Osteocyte (in vitro differentiated cells): ENCODE measurements at places on chromosomes 11 and 22. TPM values are rescaled to one million over a fixed set of nuclear protein-coding genes. Genes with fewer than 3 reads are reported as not detected.

- H3K4me3 ChIP-seq, result no peak overlapping the region
- no peaks in the 10 kb centered on the region for H3K36me3 ChIP-seq
- H3K27me3 ChIP-seq, result peaks cover 2% of the 10 kb centered on the region
- H3K4me1 ChIP-seq, result peaks cover 25% of the 10 kb centered on the region
- no peak overlapping the region for H3K27ac ChIP-seq
Observed at GRCh38 chr11:128389461-128389976, 197.8 kb downstream of the ETS1 start.

Gene POTEH
- total RNA-seq, result not detected in 2 replicates

- H3K4me1 ChIP-seq, result no peaks in the 10 kb centered on the region
- DNase-seq, result no peak
- no peaks in the 10 kb centered on the region for H3K27me3 ChIP-seq
- peaks cover 3% of the 10 kb centered on the region for H3K36me3 ChIP-seq
Observed at GRCh38 chr11:73997120-73997770, 11.6 kb downstream of the UCP3 start.

GRCh38 chr11:44572884-44573283 is 7.4 kb downstream of the CD82 start:
- no peaks in the 10 kb centered on the region for H3K27me3 ChIP-seq
- H3K4me3 ChIP-seq, result no peak overlapping the region
- peaks cover 54% of the 10 kb centered on the region for H3K4me1 ChIP-seq
- H3K36me3 ChIP-seq, result no peaks in the 10 kb centered on the region
- DNase-seq, result no peak

Gene NRXN2
- 2.6 and 2.7 TPM in 2 replicates for total RNA-seq

DNA sequence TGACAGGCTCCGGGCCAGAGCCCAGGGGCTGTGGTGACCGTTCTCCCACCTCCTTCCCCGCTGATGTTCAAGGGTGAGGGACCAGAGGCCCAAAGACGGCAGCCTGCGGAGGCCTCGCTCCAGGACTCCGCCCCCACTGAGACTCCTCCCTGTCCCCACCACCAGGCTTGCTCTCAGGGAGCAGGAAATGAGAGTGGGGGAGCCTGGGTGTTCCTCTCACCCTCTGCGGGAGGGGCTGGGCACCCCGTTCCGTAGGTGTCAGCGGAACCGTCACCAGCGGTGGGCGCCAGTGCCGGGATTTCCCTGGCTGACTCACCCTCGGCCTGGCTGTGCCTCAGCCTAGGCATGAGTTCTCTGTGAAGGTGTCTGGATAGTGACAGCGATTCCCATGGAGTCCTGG is 15.7 kb downstream of the DAGLA start:
- H3K27ac ChIP-seq, result peak overlapping the region; percentile 65
- H3K4me3 ChIP-seq, result no peak overlapping the region
- no peaks in the 10 kb centered on the region for H3K27me3 ChIP-seq
- H3K36me3 ChIP-seq, result no peaks in the 10 kb centered on the region
- peaks cover 63% of the 10 kb centered on the region for H3K4me1 ChIP-seq
- DNase-seq, result no peak

- H3K27ac ChIP-seq, result no peak overlapping the region
- H3K36me3 ChIP-seq, result peaks cover 32% of the 10 kb centered on the region
- H3K4me1 ChIP-seq, result peaks cover 19% of the 10 kb centered on the region
- H3K4me3 ChIP-seq, result no peak overlapping the region
- H3K27me3 ChIP-seq, result no peaks in the 10 kb centered on the region
Observed at GRCh38 chr22:19473578-19473977, 5.4 kb downstream of the UFD1 start.

GRCh38 chr11:74468058-74468457 is 709 bp upstream of the KCNE3 start:
- H3K27me3 ChIP-seq, result peaks cover 24% of the 10 kb centered on the region
- no peak for DNase-seq
- H3K4me3 ChIP-seq, result no peak overlapping the region
- no peaks in the 10 kb centered on the region for H3K36me3 ChIP-seq
- peaks cover 10% of the 10 kb centered on the region for H3K4me1 ChIP-seq
- H3K27ac ChIP-seq, result peak overlapping the region; percentile 65

Gene ST14
- total RNA-seq, result not detected in 2 replicates

DNA sequence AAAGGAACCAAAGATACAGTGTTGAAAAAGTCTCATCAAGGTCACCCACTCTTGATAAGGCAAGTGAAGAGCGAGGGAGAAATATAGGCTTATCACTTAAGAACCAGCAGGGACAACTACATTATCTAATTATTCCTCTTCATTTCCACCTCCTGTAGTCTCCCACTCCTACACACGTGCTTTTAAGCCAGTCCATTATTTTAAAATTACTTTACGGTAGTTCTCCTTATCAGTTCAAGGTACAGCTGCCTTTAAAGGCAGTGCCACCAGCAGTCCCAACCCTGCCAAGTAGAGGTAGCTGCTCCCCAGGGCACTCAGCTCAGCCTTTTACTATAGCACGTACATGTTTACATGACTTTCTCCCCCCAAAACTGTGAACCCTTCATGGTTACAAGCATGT is 161.5 kb upstream of the BLID start:
- peaks cover 23% of the 10 kb centered on the region for H3K27me3 ChIP-seq
- no peaks in the 10 kb centered on the region for H3K36me3 ChIP-seq
- no peak for DNase-seq

GRCh38 chr11:95563173-95563572 is 226.4 kb downstream of the FAM76B start:
- H3K27me3 ChIP-seq, result no peaks in the 10 kb centered on the region
- H3K4me3 ChIP-seq, result no peak overlapping the region
- H3K36me3 ChIP-seq, result no peaks in the 10 kb centered on the region
- H3K4me1 ChIP-seq, result peaks cover 22% of the 10 kb centered on the region
- no peak overlapping the region for H3K27ac ChIP-seq
- no peak for DNase-seq

DNA sequence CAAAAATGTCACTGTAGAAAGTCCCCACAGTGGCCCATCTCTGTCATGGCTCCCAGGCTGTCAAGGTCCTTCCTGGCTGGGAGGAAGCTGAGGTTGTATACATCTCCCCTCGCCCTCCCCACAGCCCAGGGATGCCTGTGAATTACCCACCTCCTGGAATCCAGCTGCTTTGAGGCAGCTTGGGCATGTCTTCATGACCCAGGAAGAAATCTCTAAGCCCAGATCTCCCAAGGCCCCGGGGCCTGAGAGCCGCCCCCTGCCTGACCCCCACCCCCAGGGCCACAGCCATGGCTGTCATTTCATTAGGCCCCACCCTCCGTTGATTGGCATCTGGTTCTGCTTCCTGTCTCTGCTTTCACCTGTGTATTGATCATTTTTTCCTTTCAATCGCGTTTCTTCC is 207.5 kb downstream of the TBC1D22A start:
- no peaks in the 10 kb centered on the region for H3K27me3 ChIP-seq
- no peak overlapping the region for H3K27ac ChIP-seq
- no peaks in the 10 kb centered on the region for H3K36me3 ChIP-seq
- H3K4me3 ChIP-seq, result no peak overlapping the region

Gene TBX10
- total RNA-seq, result not detected in 2 replicates
